Activated CD4-positive, alpha-beta T cell treated with anti-CD3 and anti-CD28 coated beads, Interleukin-2, amount 10 ng/mL, durations not matched to agents 24 days and 14 days (primary cell): ENCODE measurements at places on chromosomes 5 and 9. TPM values are rescaled to one million over a fixed set of nuclear protein-coding genes. Genes with fewer than 3 reads are reported as not detected.

DNA sequence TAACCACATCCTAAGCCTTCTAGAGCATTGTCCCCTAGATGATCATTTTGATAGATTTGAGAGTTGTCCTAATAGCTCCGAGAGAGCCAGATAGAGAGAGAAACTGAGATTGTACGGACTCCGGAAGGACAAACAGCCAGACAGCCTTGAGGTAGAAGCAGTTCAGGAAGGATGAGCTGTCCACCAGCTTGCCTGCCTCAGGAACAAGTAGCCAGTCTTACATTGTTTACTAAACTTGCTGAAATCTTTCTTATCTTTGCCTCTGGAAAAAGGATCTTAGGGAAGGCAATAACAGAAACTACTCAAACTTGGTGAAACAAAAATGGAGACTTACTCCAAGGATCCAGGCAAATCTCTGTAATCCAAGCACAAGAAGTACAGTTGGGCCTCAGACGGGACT lies 39.0 kb upstream of the SAP30L start:
- no peak for DNase-seq

DNA sequence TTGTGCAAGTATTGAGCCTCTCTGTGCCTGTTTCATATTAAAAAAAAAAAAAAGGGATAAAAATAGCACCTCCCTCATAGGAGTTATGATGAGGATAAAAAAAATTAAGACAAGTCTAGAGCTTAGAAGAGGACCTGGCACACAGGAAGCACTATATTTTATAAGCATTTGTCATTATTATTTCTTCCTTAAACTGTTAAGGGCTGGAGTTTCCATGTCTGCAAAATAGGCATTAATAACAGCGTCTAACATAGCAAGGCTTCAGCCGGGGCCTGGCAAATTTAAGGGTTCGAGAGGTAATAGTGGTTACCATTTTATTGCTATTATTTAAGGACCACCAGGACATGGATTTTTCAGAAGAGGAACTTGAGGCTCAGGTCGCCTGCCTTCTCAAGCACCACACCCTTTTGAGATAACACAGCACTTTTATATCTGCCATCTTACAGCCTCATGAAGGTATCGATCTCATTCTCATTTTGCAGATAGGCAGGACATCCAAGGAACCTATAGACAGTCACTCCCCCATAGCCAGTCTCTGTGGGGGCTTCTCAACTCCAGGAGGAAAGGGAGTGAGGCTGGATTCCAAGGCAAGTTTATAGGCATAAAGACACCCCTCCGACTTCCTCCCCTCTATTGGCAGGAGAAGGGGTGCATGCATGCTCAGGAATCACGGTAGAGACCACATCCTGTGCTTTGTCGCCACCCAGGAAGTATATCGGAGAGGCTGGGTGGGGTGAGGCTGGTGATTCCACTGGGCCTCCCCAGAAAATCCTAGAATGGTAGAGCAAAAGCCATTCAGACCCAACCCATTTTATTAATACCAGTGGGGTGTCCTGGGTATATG lies 2.4 kb downstream of the ANXA6 start:
- peak; percentile 91 for DNase-seq

MED7 gene
- total RNA-seq = 13.2 and 14.6 TPM in 2 replicates

FSD1L gene
- 4.4 and 4.8 TPM in 2 replicates for total RNA-seq

PCDHB3 gene
- total RNA-seq = not detected in 2 replicates

ZFP37 gene
- total RNA-seq = 0.30 and 0.33 TPM in 2 replicates

GRCh38 chr9:120711354-120711753 lies 2.9 kb downstream of the MEGF9 start:
- no peak for DNase-seq

GRCh38 chr5:135242866-135243555 lies 156.0 kb downstream of the MACROH2A1 start:
- DNase-seq = no peak

LVRN gene
- total RNA-seq = not detected in 2 replicates

- no peak for DNase-seq
These were observed 297.0 kb downstream of the SLIT3 start for GRCh38 chr5:169003721-169004541.

DNA sequence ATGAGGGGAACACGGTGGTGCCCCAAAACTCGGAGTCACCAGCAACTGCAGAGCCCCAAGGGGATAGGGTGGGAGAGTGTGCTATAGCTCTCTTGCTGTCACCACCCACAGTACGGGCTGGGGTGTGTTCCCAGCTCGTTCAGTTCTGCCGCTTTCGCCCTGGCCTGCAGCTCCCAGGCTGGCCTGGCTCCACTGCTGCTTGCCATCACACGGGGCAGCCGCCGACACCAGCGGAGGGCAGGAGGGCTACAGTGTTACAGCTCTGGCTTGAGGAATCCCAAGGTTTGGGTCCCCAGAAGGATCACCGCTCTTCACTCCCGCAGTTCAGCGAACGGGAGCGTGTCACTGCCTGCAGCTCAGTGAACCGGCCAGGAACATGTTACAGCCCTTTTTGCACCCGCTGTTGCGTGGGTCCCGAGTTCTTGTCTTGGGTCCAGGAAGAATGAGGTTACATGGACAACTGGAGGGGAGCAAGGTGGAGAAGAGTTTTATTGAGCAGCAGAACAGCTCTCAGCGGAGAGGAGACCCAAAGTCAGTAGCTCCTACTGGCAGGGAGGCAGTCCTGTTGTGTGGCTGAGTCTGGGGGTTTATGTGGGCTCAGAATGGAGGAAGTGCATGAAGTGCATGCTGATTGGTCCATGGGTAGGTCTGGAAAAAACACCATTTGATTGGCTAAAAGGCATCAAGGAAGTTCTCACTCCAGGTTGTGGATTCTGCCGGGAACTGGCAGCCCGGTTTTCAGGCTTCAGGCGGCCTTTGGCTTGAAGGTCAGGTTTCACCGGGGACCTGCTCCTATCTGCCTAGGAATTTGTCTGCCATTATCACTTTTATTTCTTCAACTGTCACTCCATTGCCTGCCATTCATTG lies 113.4 kb downstream of the EHMT1 start:
- DNase-seq = no peak

DNA sequence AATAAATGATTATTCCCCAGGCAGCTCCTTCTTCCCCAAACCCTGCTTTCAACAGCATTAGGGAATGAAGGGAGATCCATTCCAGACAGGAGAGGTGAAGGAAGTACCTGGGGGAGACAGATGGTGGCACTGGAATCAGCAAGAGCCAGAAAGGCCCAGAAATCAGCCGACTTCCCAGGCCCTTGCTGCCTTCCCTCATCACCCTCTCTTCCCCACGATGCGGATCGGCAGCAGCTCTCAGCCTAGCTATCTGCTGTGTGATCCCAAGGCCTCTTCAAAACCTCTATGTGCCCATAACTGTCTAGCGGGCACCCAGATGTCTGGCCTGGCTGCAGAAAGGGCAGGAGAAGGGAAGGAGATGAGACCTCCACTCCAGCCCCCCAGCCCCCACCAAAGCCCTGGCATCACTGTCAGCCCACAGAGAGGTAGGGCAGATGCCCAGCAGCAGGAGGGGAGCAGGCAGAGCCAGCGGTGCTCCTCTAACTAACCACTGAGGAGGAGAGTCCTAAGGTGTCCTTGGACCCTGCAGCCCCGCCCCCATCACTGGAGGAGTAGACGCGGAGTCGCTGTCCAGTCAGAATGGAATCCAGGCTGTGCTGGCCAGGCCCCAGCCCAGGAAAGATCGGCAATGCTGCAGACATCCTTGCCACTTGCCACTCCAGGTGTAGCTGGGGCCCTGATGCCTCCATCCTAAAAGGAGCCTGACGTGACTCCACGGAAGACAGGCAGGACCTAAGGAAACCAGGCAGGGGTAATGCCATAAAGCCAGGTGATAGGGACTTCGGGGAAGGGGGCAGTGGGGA lies 12.7 kb downstream of the CNTFR start:
- DNase-seq = no peak

NUTM2G gene
- total RNA-seq = not detected in 2 replicates

GRCh38 chr9:125421166-125421565 lies 159.5 kb downstream of the GAPVD1 start:
- no peak for DNase-seq

KLF9 gene
- total RNA-seq = 16.3 and 16.5 TPM in 2 replicates

PCDHA11 gene
- not detected in 2 replicates for total RNA-seq

DNA sequence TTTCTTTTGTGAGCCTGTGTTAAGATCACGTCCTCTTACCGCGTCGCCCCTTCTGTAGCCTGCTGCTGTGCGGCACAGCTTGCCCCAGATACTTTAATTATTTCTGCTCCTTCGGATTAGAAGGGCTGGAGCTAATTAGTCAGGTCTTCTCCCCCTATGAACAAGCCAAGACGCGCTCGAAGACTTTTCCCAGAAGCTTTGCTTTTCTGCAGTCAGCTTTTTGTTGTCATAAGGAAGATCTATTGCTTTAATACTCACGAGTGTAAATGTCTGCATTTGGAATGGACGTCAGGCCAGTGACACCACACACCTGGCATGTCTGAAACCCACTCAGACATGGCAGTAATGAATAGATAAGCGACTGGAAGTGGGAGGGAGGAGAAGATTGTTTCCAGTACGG lies 37.0 kb downstream of the PRUNE2 start:
- no peak for DNase-seq

LHX3 gene
- not detected in 2 replicates for total RNA-seq

IQGAP2 gene
- total RNA-seq = 37.3 and 39.3 TPM in 2 replicates

LCN1 gene
- not detected in 2 replicates for total RNA-seq

SLC45A2 gene
- total RNA-seq = not detected in 2 replicates

DNA sequence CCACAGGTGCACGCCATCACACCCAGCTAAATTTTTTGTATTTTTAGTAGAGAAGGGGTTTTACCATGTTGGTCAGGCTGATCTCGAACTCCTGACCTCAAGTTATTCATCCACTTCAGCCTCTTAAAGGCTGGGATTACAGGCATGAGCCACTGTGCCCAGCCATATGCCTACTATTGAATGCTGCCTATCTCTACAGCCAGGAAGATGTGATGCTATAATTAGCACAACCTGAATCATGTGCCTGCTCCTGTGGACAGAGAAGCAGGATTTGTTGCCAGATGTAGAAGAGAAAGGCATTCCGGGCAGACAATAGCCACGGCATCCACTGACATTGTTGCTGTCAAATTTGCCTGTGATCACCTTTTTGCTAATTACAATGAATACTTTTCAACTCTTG lies 24.4 kb upstream of the MLLT3 start:
- no peak for DNase-seq

GRCh38 chr9:126822278-126822677 lies 17.4 kb downstream of the ZBTB43 start:
- no peak for DNase-seq

- no peak for DNase-seq
These were observed 15.5 kb upstream of the CTSL start for GRCh38 chr9:87710443-87710842.
